RKO (cell line): ENCODE measurements at places on chromosomes 4 and X.

DNA sequence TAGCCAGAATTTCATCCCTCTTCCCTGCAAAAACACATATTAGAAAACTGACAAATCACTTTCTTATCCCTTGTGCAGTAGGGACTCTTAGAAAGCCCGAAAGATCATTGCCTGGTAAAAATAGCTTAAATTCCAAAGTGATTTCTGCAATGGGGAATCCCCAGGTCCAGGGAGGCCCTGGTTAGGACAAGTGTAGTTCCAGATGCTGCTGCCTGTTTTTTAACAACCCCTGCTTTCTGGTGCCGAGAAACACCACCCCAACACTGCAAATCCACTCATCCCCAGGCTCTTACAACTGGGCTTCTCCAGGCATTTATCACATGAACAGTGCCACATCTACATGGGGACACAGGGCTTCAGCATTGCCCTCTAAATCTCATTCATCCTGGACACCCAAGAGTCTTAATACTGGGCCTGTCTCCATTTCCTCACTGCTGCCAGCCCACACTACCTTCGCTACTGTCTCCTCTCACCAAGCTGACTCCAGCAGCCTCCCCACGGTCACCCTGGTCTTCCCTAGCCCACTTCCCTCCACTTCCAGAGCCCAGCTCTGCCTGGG, 112.2 kb upstream of the PSAPL1 start:
- DNase-seq = no peak

- no peak for DNase-seq
Observed at GRCh38 chr4:11228530-11228929, 200.2 kb downstream of the HS3ST1 start.

GRCh38 chrX:149982310-149982709, 44.0 kb upstream of the EOLA2 start:
- no peak for DNase-seq

- no peak for DNase-seq
Observed at GRCh38 chrX:6574762-6575161, 39.8 kb upstream of the VCX3A start.

DNA sequence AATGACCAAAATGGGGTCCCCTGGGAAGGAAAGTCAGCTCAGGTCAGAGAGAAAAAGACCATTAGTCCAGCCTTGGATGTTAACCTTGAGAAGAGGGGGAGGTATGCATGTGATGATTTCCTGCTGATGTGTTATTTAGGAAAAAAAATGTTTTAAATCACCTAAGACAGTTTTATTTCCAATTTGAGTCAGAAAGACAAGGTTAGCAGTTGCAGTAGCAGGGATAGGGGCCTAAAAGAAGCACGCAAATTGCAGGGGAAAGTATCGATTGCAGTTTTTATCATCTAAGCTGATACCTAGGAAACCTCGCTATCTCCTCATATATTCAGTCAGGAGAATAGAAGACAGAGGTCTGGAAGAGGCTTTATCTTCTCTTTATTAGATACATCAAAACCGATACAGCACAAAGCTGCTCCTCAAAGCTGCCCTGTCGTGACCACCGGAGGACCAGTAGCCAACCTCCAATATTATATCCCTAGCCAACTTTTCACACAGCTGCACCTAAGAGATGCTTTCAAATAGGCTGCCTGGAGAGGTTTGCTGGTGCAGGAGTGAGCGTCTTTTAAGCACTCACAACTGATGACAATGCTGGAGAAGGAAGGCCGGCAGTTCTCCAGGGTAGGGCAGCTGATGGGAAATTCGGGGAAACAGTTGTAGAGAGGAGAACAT, 289.4 kb downstream of the INPP4B start:
- DNase-seq = no peak

- DNase-seq = peak; percentile 34
Observed at GRCh38 chr4:168138143-168138542, 45.8 kb downstream of the ANXA10 start.

DNA sequence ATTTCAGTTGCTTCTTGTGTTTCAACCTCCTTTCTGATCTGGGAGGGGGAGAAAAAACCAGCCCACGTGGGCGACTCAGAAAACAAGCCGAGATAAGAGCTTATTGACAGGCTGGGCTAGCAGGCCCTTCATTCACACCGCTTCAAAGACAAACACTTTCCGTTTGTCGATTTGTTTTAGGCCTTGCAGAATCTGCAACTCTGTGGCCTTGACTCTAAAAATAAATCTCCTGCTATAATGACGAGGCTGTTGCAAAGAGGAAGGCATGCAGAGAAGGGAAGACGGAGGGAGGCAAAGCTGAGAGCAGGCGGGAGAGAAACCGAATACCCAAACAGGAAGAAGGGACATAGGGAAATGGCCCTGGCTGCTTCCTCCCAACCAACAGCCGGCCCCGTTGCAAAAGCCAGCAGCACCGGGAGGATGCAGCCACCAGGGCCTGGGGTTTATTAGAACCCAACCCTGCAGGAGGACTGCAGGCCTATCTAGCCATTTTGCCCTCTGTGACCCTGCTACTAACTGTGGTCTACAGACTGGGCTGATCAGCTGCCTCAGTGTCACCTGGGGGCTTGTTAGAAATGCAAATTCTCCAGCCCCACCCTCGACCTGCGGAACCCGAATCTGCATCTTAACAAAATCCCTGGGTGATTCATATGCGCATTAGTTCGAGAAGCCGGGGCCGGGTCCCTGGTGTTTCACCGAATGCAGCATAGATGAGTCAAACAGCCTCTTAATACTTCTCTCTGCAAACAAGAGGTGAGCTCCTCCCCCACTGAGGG, 325.5 kb downstream of the BCOR start:
- no peak for DNase-seq

- DNase-seq = no peak
Observed at GRCh38 chr4:99670409-99671073, 12.9 kb upstream of the C4orf54 start.

DNA sequence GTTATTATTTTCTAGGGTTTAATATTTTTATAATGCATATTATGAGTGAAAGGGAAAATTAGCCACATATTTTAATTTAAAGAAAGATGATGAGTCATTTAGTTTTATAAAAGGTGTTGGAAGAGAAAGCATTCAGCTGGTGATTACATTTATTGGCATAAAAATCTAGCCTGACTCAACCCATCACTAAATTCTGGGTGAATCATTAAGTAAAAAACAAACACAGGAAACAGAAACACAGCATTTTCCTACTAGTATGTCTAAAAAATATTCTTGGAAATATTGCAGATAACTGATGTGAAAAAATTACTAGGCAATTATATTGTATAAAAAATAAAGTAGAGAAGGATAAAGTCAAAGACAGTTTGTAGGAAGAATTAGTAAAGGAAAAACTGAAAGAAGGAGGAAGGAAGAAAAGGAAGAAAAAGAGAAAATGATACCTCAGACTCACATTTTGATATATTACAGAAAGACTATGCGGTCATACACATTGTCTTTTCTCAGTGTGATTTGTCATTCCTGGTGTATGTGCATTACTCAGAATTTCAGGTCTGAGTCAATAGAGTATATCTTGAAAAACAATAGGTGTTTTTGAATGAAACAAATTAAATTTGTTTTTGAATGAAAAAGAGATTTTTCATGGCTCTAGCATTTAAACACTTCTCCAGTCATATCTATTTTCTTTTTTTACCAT, 48.0 kb upstream of the SPOCK3 start:
- peak; percentile 8 for DNase-seq

- DNase-seq = no peak
Observed at GRCh38 chr4:5943561-5943960, 50.7 kb upstream of the CRMP1 start.

DNA sequence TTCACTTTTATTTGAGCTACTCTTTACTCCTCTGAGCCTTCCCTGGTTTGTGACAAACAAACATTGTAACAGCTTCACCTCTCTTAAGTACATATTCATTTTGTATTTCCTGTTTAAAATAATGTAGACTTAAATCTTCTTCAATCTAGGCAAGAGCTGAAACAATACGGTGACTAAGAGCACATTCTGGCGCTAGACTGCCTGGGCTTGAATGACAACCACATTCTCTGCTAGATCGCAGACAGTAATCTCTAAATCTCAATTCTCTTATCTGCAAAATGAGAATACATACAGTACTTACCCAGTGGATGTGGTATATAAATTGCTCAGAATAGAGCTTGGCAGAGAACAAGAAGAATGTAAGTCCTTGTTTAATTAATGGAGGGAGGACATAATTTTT, 144.8 kb downstream of the ARAP2 start:
- no peak for DNase-seq

GRCh38 chrX:14039344-14039743, 9.7 kb upstream of the GEMIN8 start:
- peak; percentile 82 for DNase-seq

GRCh38 chrX:149322316-149322715, 182.8 kb downstream of the IDS start:
- no peak for DNase-seq

DNA sequence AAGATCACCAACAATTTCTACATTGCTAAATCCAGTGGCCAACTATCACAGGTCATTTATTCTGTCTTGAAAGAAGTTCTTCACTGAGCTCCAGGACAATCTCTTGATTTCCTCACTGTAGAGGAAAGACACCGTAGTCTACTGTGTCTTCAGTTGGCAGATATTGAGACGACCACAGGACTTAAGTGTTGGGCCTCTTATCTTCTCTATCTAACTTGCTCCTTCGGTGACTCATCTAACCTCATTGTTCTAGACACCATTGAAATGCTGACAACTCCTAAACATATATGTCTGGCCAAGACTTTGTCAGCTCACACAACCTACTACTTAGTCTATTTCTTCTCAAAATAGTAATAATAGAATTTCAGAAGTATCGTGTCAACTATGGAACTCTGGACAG, 425.8 kb downstream of the ARAP2 start:
- no peak for DNase-seq

GRCh38 chr4:176084769-176085168, 19.1 kb downstream of the WDR17 start:
- DNase-seq = no peak

GRCh38 chrX:39653691-39654090, 444.1 kb downstream of the BCOR start:
- DNase-seq = no peak

GRCh38 chr4:26751838-26752237, 108.8 kb upstream of the STIM2 start:
- DNase-seq = no peak

DNA sequence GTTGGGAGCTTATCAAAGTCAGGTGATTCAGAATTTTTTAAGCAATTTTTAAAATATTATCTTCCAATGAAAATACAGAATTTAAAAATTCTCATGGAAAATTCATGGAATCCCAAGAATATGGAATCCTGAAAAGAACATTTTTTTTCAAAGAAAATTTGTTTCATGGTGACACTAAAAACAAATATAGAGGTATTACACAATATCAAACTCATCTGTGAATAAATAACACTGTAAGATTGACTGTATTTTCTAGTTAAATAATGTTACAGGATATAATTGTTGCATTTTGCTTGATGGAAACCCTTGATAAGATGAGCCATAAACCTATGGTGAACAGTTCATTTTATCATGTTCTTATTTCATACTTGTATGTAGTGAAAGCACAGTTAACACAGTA, 11.4 kb downstream of the PRIMPOL start:
- DNase-seq = no peak

DNA sequence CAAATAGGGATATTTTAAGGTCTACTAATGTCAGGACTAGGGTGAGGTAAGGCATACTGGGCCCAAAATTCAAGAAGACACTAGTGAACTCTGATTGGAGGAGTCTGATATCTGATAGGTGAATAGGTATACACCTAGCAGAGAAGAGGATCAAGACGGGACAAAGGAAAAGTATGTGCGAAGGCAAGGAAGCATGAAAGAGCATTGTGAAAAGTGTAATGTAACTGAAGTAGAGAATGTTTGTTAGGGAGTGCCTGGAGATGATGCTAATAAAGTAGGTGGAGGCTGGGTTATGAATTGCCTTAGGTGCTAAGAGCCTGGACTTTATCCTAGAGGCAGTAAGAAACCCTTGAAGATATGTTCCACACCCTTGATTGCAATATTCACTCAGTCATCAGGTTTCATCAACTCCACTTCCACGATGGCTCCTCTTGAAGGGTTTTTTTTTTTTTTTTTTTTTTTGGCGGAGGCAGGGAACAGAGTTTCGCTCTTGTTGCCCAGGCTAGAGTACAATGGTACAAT, 49.9 kb upstream of the XIAP start:
- DNase-seq = no peak

GRCh38 chr4:169342906-169343564, 72.3 kb upstream of the SH3RF1 start:
- no peak for DNase-seq

DNA sequence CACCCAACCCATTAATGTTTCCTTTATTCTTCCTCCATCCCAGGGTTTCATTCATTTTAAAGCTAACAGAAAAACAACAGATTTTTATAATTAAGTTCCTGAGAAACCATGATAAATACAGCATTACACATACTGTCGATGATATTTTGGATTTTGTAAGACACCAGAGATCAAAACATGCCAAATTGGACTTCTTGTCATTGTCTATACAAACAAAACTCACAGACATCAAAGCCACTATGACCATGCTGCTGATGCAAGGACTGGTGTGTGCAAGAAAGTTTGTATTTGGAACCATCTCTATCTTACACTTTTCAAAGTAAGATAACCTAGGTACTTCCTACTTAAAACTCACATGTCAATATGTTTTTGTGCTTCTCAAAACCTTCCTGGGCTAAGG, 294.0 kb upstream of the UGT8 start:
- no peak for DNase-seq

- no peak for DNase-seq
Observed at GRCh38 chrX:11740794-11741193, 17.2 kb upstream of the MSL3 start.

- no peak for DNase-seq
Observed at GRCh38 chr4:123996718-123997510, 600.3 kb downstream of the SPRY1 start.

GRCh38 chrX:144896323-144896722, 351.0 kb upstream of the SPANXN1 start:
- DNase-seq = peak; percentile 8

DNA sequence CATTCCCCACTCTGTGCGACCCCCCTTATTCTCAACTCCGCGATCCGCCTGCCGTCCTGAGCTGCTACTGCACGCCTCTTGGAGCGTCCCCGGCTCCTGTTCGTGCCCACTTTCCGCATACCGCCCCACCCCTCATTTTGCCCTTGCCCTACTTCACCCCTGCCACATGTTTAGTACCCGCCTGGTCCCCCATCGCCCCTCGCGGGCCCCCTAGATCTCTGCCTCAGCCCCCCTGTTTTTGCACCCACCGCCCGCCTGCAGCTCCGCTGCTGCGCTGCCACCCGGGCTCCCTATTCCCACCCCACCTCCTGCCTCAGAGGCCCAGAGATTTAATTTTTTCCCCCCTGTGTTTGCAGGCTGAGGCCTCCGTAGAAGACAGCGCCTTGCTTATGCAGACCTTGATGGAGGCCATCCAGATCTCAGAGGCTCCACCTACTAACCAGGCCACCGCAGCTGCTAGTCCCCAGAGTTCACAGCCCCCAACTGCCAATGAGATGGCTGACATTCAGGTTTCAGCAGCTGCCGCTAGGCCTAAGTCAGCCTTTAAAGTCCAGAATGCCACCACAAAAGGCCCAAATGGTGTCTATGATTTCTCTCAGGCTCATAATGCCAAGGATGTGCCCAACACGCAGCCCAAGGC, 1.4 kb downstream of the MAGED1 start:
- no peak for DNase-seq

GRCh38 chr4:139872274-139872673, 206.7 kb downstream of the MGST2 start:
- peak; percentile 99 for DNase-seq
